Cortex of kidney (tissue), 1 donor: ENCODE measurements at places on chromosomes 2 and 18.

GRCh38 chr2:206700156-206700555, 18.0 kb downstream of the DYTN start:
- no peak for DNase-seq

DNA sequence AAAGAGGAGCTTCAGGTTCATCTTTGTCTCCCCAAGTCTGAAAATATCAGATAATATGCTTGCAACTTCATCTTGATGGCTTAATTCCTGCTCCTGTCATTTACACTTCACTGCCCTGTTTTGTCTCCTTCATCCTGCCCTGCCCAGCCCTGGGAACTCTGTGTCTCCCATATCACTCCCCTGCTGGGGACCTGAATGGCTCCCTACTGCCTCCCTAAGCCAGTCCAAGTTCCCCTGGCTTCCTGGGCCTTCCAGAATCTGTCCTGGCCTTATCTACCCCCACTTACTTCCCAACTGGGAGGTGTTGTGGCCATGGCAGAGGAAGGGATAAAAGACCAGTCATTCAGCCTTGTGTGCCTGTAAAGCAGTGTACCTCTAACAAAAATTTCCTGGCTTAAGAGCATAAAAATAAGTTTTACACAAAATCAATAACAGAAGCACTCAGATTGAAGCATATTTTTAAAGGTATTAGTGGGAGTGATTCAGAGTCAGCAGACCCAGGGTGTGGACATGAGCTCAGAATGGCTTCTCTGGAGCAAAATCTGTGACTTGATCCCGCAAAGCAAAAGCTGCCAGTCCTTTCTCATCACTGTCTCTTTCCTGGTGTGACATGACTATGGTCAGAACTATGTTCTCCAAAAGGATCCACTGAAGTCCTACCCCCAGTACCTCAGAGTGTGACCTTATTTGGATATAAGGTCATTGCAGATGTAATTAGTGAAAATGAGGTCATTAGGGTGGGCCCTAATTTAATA, 59.1 kb downstream of the INO80C start:
- no peak for DNase-seq

GRCh38 chr18:63382843-63383242, 15.8 kb upstream of the KDSR start:
- DNase-seq = no peak

GRCh38 chr2:220891405-220891804, 680.7 kb downstream of the EPHA4 start:
- DNase-seq = no peak

DNA sequence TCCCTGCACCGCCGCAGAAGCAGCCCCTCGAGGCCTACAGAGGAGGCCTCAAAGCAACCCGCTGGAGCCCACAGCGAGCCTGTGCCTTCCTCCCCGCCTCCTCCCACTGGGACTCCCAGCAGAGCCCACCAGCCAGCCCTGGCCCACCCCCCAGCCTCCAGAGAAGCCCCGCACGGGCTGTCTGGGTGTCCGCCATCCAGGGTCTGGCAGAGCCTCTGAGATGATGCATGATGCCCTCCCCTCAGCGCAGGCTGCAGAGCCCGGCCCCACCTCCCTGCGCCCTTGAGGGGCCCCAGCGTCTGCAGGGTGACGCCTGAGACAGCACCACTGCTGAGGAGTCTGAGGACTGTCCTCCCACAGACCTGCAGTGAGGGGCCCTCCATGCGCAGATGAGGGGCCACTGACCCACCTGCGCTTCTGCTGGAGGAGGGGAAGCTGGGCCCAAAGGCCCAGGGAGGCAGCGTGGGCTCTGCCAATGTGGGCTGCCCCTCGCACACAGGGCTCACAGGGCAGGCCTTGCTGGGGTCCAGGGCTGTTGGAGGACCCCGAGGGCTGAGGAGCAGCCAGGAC, 31.2 kb downstream of the GPC1 start:
- no peak for DNase-seq

- DNase-seq = no peak
These were observed 400.5 kb upstream of the TCF4 start for GRCh38 chr18:55988537-55988936.

DNA sequence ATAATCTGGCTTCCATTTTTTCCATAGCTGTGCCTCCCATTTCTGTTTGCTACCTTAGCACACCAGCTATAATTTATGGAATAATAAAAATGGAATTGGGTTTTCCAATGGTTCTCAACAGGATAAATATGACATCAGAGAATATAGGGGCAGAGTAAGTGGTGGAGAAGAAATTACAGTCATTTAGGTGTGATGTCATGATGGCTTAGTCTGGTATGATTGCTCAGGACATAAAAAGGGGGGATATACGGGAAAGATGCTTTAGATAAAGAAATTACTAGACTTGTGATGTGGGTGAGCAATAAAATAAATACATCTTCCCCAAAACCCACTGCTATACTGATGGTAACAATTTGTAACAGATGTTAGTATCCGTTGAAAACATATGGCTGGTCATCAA, 21.6 kb upstream of the KIF5C start:
- no peak for DNase-seq

- no peak for DNase-seq
These were observed 195.7 kb downstream of the PIEZO2 start for GRCh38 chr18:10953672-10954071.

DNA sequence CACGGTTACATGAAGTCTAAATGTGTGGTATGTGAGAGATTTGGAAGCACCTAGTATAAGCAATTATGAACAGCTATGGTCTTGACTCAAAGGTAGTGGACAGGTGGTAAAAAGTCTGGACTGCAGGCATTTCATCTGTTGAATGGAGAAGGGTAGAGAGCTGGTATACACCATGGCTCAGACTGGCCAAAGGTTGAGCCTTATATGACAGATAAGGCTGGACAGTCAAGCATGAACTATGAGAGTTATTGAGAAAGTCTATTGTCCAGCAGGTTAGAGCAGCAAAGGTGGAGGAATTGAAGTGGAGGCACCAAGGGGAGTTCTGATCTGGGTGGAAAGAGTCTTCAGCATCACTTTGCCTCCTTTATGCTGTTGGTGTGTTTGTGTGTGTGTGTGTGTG, 346.7 kb upstream of the SLC14A2 start:
- no peak for DNase-seq

GRCh38 chr18:48724939-48725338, 186.1 kb downstream of the CTIF start:
- no peak for DNase-seq

DNA sequence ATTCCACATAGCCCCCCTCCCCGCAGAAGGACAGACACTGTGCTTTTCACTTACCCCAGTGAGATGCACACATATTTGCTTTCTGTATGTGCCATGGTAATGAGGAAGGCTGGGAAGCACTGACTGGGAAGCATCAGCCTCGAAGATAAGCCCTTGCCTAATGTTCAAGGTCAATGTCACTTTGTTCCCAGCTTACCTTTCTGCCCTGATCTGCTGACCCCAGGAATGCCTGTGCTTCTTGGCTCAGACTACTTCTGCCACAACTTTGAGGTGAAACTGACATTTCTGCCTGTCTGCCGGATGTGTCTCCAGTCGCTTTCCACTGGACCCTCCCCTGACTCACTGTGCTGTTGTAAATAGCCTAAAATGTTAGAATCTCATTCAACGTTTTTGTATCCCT, 183.8 kb downstream of the PTPRM start:
- no peak for DNase-seq

DNA sequence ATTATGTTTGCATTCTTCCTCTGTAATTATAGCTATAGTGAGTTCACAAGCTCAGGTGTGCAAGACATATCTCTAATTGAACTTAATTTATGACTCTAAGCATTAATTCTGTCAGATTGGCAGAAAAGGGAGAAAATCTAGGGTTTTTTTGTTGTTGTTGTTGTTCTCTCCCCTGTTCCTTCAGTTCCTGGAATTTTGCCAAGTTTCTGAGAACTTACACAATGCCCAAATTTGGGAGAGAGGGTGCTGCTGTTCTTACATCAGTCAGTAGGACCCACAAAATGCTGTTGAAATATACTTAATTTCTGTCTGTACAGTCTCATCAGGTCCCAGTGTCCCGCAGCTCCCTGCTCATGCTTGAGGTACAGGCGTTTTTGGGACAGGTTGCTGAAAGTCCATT, 221.8 kb upstream of the RBMS1 start:
- no peak for DNase-seq

GRCh38 chr2:211688196-211688595, 850.4 kb downstream of the ERBB4 start:
- no peak for DNase-seq

GRCh38 chr2:45857867-45858520, 206.5 kb downstream of the PRKCE start:
- DNase-seq = no peak

GRCh38 chr18:2776601-2777000, 70.2 kb upstream of the EMILIN2 start:
- DNase-seq = no peak

GRCh38 chr18:79523206-79523735, 127.5 kb downstream of the NFATC1 start:
- DNase-seq = no peak

DNA sequence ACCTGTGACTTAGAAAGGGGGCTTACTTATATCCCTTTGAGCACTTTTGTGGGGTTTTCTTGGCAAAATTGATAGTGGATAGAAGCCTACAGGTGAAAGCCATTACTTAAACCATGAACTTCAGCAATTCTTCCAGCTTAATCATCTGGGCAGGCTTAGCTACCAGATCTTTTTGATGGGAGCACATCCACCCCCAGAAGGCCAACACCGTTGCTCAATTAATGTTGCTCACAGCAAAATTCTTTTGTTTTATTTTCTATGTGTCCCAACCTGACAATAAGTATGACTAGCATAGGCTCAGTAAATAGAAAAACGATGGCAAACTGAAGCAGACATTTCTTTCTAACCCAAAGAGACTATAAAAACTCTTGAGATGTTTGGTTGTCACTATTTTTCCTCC, 269.4 kb upstream of the TCF4 start:
- DNase-seq = no peak

GRCh38 chr18:68984342-68984741, 186.5 kb downstream of the CCDC102B start:
- no peak for DNase-seq
